PC-9 (cell line): ENCODE measurements at places on chromosomes 12 and 14.
A peak's percentile ranks its signal among the peaks of the same experiment; 100 is the strongest.

GRCh38 chr12:69534389-69534822, 50.9 kb upstream of the CCT2 start:
- peak; percentile 67 for DNase-seq

GRCh38 chr12:80056845-80057244, 42.5 kb upstream of the OTOGL start:
- no peak for DNase-seq

GRCh38 chr12:79769189-79769859, 78.6 kb upstream of the PAWR start:
- no peak for DNase-seq

GRCh38 chr12:24553259-24553658, 395.6 kb downstream of the BCAT1 start:
- no peak for DNase-seq

GRCh38 chr12:7154901-7155470, 24.8 kb downstream of the CLSTN3 start:
- peak; percentile 63 for DNase-seq

DNA sequence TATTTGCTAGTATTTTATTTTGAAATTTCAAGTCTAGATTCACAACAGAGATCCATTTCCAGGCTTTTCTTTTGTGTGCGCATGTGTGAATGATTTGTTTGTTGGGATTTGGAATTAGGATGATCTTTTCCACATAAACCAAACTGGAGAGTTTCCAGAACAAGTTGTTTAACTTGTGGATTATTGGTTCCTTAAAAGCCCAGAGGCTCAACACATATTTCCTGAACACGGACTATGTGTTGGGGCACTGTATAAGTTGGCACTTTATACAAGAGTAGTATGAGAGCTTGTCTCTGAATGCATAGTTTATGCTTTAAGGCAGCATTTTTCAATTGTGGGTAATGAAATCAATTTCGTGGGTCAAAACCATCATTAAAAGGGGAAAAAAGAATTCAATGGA, 67.3 kb upstream of the FUT8 start:
- DNase-seq, result no peak

- no peak for DNase-seq
Measured at GRCh38 chr14:74638066-74638465, 26.0 kb upstream of the LTBP2 start.

GRCh38 chr14:100735271-100735670, 8.6 kb downstream of the DLK1 start:
- DNase-seq, result no peak

DNA sequence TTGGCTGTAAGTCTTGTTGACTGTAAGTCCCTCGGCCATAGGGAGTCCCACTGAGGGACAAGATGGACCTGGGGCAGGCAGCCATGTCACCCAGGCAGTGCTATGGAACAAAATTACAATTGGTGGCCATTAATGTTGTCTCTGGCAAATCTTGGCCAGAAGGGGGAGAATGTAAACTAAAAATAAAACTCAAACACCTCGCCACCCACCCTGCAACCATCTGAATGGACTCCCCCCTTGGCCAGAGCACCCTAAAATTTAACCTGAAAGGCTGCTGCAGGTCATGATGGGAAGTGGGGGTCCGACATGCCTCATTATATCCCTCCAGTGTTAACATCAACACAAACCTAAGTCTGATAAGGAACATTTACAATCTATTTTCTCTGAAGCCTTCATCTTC, 8.2 kb downstream of the SLC22A17 start:
- DNase-seq, result no peak
